Ureter (tissue), 1 donor: ENCODE measurements at places on chromosomes 7 and 10. TPM values are rescaled to one million over a fixed set of nuclear protein-coding genes. Genes with fewer than 3 reads are reported as not detected.

The FAM237B gene
- total RNA-seq: not detected

- DNase-seq: no peak
Observed at GRCh38 chr10:43117031-43117776, 21.0 kb upstream of the CSGALNACT2 start.

The ELFN1 gene
- 1.7 TPM for total RNA-seq

- no peak for DNase-seq
Observed at GRCh38 chr10:75292794-75293445, 57.2 kb upstream of the COMTD1 start.

The UPK3B gene
- total RNA-seq: 111 TPM

- DNase-seq: no peak
Observed at GRCh38 chr10:115580239-115580638, 487.1 kb downstream of the ATRNL1 start.
